ENCODE measurements at places on chromosomes 11 and 22. TPM values are rescaled to one million over a fixed set of nuclear protein-coding genes. Genes with fewer than 3 reads are reported as not detected.

CD3E gene
- 371 TPM for total RNA-seq

GLYAT gene
- not detected for total RNA-seq

VSIG10L2 gene
- total RNA-seq: not detected

SLC2A11 gene
- total RNA-seq: 6.3 TPM

MUC5AC gene
- total RNA-seq: not detected

GP1BB gene
- total RNA-seq: not detected

GAL gene
- 3.5 TPM for total RNA-seq

CASP12 gene
- not detected for total RNA-seq

OR8B12 gene
- not detected for total RNA-seq

IGF2 gene
- total RNA-seq: 0.31 TPM

CEP126 gene
- total RNA-seq: 1.8 TPM

GRCh38 chr11:92735039-92735438 is 234.4 kb upstream of the MTNR1B start:
- no peak for DNase-seq

DNA sequence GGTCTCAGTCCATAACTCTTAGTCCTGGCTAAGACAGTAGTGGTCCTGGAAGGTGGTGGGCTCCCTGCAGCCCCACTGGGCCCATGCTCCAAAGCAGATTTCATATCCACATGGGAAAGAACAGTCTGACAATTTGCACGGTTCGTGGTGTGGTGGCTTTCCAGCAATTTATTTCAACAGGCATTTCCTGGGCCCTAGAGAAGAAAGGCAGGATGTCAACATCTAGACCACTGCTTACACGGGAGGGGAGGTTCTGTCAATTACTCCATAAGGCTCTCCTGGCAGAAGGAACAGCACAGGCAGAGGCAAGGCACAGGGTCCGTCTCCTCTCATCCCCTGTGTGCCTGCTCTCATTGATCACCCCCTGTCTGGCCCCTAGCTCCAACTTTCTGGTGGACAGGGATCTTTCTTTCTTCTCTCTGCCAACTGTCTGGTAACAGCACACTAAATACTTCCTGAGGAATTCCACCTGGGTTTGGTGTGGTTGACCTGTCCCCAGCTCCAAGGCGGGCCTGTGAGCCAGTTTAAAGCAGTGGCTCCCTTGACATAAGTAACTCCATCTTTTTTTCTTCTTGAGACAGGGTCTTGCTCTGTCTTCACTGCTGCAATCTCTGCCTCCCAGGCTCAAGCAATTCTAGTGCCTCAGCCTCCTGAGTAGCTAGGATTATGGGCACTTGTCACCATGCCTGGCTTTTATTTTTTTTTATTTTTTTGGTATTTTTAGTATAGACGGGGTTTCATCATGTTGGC is 5.1 kb upstream of the A4GALT start:
- DNase-seq: no peak

DNA sequence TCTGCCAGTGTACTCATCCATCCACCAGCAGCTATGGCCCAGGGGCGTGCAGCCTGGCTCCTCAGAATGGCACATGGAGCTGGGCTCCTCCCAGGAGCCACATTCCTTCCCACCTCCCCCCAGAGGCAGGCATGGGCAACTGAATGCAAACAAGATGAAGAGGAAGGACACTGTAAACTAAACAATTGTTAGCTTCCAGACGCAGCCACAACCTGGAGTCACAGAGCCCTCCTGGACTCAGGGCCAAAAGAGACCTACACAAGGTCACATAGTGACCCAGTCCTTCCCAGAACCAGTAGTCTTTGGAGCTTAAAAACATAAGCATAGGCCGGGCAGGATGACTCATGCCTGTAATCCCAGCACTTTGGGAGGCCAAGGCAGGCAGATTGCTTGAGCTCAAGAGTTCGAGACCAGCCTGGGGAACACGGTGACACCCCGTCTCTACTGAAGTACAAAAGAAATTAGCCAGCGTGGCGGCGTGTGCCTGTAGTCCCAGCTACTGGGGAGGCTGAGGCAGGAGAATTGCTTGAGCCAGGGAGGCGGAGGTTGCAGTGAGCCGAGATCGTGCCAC is 30.7 kb upstream of the CLDN5 start:
- no peak for DNase-seq

DNA sequence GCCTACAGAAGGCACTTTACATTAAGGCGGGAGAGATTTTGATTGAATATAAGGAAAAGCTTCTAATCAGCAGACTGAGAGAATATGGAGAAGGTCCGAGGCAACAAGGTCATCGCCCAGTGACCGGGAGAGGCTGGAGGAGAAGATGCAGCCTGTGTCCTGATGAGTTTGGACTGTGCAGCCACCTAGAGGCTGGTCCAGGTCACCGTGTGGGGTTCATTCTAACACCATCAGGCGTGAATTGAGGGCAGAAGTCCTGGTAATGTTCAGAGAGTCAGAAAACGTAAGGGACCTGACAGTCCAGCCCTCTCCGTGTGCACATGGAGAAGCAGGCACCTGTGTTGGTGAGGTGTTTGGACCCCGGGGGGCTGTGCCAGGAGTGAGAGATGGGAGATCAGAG is 102.7 kb downstream of the FEZ1 start:
- no peak for DNase-seq

DNA sequence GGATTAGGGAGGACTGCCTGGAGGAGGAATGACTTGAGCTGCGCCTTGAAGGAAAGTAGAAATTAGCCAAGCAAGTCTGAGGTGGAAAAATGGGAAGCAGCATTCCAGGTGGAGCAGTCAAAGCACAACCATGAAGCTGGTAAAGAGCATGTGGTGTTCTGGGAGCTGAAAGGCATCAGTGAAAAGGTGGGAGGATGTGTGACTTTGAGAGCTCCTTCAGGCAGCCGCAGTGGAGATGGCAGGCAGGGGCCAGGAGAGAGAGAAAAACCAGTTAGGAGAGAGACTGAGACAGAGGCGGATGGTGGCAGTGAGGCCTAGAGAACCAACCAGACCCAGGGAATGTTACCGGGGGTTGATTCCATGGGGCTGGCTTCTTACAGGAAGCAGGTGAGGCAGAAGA is 393.4 kb downstream of the MIAT start:
- no peak for DNase-seq

DNA sequence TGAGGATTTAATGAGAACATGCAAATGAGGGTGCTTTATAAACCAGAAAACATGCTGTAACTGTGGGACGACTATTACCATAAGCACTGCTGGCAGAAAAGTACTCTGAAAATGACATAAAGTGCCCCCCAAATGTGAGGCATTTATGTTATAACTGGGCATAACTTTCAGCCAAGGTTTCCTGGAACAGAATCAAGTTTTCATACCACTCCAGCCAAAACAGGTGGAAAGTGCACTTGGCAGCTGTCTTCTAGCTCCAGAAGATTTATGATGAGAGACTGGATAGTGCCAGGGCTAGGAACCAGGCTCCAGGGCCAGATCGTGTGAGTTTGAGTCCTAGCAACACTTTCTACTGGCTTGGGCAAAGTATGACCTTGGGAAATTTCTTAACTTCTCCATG is 339.2 kb downstream of the TENM4 start:
- no peak for DNase-seq

- DNase-seq: no peak
Observed at GRCh38 chr11:15625691-15626090, 511.0 kb downstream of the INSC start.

- no peak for DNase-seq
Observed at GRCh38 chr11:120869516-120870011, 154.3 kb upstream of the TBCEL start.

DNA sequence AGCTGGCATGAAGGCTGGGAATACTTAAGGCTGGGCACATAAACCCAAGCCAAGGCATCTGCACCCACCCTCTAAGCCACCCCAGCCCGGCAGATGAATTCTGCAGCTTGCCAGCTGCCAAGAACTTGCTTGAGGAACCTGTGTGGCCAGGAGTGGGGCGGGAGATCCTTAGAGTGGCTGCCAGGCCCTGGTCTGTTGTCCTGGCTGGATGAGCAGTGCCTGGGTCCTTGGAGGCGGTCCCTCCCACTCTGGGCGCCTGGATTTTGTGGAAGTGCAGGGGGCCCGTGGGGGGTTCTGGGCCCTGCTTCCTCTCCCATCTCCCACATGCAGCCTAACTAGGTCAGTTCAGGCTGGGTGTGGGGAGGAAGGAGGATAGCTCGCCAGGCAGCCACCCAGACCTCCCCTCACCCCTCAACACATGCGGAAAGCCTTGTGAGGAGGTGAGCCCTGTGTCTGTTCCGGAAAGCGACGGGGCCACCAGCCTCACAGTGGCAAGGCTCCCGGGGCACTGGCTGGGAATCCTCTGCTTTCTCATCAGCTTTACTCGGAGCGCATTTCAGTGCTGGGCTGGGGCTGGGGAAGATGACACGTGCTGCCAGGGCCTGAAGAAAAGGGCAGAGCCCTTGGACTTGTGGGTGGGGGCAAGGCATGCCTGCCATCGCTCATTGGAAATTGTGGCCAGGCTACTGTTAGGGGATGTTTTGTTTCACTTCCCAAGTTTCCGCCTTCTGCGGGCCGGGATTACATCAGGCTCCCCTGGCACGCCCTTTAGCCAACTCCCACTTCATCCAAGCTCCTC is 8.4 kb downstream of the DAGLA start:
- no peak for DNase-seq

GRCh38 chr11:111348147-111348546 is 30.9 kb downstream of the POU2AF1 start:
- no peak for DNase-seq

DNA sequence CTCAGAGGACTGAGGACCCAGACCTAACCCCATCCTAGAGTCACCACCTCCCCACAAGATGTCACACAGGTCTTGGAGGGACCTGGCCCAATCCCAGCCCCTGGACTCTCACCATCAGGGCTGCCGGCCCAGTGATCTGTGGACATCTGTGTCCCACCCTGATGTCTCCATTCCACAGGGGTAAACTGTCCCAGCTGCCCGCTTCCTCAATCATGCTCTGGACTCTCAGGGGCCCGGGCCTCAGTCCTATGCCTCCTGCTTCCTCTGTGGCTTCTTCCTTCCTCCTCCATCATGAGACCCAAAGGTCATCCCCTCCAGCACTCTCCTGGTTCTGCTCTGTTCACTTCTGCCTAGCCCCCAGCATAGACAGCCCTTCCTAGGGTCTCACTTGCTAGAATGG is 32.2 kb downstream of the ARAP1 start:
- DNase-seq: no peak

DNA sequence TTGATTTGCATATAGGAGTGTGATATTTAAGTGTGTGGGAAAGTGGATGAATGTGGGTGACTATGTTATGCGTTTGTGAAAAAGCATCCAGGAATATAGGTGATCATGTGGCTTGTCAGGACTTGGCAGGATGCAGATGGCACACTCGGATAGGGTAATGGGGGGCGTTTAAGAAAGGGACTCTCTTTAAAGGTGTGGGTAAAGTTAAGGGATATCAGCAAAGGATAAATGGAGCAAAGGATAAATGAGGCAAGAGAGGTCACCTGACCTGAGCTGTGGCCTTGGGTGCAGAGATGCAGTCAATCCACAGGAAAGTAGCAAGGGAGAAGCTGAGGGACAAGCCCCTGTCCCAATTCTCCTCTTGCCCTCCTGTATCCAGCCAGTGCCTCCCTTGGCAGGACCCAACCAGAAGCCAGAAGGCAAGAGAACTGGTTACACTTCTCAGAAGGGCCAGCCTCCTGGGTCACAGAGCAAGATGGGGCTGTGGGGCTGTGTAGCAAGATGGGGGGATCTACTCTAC is 47.5 kb upstream of the GRAMD1B start:
- no peak for DNase-seq

- no peak for DNase-seq
Observed at GRCh38 chr11:85431319-85431718, 195.8 kb downstream of the DLG2 start.

DNA sequence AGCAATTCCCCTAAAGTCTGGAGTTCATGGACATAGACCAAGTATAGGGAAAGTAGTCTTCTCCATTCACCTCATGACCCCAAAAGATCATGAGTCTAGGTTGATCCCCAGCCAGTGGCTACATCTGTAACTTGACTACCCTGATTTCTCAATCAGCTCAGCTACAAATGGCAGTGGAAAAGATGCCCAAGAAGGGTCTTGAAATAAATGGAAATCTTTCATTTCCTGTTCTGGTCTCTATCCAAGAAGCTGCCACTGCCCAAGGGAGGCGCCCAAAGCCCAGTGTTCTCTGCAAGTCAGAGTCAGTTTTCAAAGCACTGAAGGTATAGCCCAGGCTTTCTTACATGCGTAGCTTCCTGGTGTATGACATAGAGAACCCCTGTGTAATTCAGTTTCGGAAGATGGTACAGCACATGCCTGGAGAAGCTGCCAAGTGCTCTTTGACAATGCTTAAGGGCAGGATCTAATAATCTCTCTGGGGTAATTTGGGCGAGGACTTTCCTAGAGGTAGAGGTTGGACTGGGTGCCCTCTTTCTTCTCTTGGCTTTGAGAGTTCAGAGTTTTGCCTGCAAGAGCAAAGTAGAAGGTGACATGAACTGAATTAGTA is 101.1 kb downstream of the ADAMTS15 start:
- DNase-seq: no peak

Measured in activated naive CD4-positive, alpha-beta T cell treated with anti-CD3 and anti-CD28 coated beads, Interleukin-2, amount 50 U/mL, for 72 hours (primary cell).